A549 (cell line): ENCODE measurements at places on chromosomes 2 and 18.

DNA sequence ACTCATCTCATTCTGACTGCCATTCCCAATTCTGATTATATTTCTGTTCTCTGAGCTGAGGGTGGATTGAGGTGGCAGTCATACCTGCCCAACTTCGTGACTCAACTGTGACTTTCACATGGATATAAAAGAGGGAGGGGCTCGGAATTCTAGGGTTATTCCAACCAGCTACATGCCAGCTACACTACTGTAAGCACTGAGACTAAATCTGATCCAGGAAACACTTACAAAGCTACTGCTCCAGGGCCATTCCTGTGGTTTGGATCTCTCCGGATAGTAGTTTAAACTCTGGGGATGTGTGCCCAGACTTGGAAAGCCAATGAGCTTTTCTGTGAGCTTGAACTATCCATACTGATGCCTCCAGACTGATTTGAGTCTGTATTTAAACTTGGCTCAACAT lies 7.9 kb downstream of the MAP2 start:
- no peak for DNase-seq

GRCh38 chr18:28635530-28635929 lies 458.6 kb upstream of the CDH2 start:
- no peak for DNase-seq

GRCh38 chr2:170391697-170392096 lies 213.8 kb downstream of the MYO3B start:
- no peak for DNase-seq

GRCh38 chr2:118094503-118094902 lies 6.2 kb downstream of the INSIG2 start:
- no peak for DNase-seq

DNA sequence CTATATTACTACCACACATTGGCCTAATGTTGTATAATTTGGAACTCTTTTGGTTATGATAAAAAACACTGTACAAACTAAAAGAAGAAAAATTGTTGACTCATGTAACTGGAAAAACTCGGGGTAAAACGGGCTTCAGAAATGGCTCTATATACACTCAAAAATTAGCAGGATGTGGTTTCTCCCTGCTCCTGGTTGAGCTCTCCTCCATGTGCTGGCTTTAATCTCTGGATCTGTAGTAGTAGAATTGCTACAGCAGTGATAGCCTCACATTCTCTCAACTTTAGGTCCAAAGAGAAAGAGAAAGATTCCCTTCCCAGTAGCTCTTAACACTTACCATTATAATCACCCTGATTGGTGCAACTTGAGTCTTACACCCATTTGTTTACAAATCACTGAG lies 274.9 kb upstream of the GALNT5 start:
- DNase-seq, result no peak

GRCh38 chr18:49560624-49561288 lies 1.1 kb upstream of the LIPG start:
- DNase-seq, result no peak

DNA sequence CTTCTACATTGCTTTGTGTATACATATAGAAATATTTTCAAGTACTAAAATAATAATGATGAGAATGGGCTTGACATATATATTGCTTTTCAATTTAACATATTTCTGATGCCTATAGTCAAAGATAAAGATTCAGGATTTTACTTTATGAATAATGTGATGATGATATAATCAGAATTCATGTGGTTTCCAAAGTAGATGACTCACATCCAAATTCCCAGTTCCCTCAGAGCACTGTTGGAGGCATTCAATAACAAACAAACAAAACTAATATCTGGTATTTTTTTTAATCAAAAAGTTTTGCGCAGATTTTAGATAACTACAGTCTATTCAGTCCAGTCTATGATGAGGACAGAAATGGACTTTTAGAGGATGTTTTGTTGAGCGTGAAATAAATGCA lies 2094.5 kb upstream of the CELF4 start:
- DNase-seq, result no peak
